ENCODE measurements at places on chromosomes 7 and 10.

- no peak for DNase-seq
Measured at GRCh38 chr7:79897166-79897565, 237.5 kb upstream of the GNAI1 start.

DNA sequence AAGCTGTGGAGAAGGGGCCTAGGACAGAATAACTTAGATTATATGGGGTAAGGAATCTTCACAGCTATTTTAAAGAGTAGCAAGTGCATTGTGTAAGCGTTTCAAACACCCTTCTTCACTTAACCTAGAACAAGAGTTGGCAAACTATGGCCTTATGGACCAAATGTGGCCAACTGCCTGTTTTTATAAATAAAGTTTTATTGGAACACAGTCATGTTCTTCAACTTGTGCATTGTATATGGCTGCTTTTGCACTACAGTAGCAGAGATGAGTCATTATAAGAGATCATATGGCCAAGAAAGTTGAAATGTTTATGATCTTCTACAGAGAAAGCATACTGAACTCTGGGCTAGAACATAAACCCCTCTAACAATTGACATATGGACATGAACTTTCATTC, 187.8 kb downstream of the ETV1 start:
- no peak for DNase-seq

GRCh38 chr7:107816011-107816566, 13.1 kb upstream of the SLC26A3 start:
- DNase-seq, result peak; percentile 58

DNA sequence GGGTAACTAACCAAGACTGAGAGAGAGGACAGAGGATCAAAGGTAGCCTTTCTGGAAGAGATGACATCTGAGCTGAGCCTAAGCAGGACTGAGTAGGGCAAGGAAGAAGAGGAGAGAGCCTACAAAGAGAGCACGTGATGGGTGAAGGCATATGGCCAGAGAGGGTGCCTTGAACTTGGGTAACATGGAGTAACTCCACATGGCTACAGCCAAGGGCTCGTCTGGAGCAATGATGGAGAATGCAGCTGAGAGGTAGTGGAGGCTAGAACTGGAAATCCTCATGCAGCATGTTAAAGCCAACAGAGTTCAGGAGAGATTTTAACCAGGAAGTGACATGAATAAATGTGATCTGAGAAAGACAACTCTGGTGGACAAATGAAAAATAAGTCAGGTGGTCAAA, 77.8 kb downstream of the LRRC17 start:
- no peak for DNase-seq

DNA sequence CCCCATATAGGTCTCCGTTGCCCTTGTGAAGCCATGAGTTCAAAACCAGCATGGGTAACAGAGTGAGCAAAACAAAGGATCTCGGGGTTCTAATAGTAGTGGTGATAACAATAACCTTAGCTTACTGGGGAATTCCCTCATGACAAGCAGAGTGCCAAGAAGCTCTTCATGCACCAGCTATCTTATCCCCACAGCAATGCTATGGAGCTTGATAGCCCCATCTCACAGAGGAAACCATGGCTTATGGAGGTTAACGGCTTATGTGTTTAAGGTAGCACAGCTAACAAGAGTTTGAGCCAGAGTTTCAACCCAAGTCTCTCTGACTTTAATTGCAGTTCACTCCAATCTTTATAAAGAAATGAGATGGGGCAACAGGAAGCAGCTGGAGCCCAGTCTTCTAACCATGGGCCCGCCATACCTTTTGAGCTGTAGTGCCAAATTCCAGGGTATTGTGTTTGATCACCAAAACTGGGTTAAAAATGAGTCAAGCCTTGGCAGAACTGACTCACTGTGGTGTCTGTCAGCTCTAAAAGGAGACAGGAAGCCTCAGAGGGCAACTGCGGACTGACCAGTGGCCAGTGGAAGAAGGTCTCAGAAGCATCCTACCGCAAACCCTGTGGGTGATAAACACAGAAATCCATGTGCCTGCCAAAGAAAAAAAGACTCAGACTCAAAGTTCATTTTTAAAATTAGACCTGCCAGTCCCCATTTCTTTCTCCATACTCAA, 16.5 kb upstream of the PLAU start:
- DNase-seq, result no peak

GRCh38 chr10:34193931-34194626, 621.0 kb downstream of the PARD3 start:
- DNase-seq, result peak; percentile 88

GRCh38 chr10:59331661-59332060, 30.7 kb downstream of the FAM13C start:
- no peak for DNase-seq

DNA sequence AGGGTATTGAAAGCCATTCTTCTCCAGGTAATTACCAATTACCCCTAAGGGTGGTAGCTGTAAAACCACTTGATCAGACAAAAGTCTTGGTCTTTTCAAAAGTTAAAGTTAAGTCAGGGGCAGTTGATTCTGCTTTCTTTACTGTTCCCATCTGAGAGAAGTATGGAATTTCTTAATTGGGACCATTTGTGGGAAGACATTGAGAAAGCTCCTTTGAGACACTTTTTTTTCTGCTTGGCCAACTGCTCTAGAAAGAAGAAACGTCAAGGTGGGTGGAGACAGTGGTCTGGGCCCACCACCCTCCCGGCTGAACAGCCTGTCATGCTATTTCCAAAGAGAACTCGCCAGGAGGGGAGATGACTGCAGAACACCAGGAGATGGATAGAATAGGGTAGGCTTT, 45.3 kb downstream of the WNT2 start:
- no peak for DNase-seq

DNA sequence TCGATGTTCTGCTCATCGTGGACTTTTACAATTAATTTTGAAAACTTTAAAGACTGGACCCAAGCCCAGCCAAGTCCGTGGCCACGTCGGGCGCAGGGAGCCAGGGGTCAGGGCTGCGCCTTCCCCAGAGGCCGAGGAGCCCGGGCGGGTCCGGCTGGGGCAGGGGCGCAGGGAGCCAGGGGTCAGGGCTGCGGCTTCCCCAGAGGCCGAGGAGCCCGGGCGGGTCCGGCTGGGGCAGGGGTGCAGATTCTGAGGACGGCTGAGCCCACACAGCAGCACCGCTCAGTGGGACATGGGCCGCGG, 75.2 kb downstream of the MICALL2 start:
- no peak for DNase-seq

DNA sequence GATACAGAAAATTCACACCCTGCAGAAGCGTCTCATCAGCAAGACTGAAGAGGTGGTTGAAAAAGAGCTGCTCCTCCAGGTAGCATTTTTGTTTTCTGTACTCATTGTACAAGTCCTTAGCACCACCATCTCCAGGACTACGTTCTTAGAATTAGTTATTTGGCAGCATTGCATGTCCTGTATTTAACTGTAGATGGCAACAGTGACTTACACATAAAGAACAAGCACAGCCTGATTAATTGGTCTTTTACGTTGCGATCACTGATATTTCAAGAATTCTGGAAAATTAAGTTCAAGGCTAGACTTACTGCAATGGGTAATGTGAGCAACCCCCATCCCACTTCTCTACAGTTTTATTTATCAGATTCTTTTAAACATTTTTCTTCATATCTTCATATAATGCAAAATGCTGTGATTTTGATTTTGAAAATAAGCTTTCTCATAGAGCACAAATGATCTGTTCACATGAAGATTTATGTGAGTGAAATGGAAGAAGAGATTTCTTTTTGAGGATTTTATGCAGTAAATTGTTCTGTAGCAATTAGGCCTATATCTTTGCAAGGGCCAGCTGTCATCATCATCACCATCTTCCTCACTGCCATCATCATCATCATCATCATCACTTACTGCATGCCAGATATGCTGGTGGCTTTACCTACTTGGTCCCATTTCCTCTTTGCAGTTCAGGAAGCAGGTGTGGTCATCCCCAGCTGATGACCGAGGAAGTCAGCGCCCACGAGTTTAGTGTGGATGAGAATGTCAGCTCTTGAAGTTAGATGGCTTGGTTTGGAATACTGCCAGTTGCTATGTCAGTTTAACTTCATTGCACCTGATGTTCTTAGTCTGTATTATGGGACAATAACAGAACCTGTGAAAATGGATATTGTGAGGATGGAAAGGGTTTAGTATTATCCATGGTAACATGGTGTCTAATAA, 53.4 kb downstream of the CFAP58 start:
- DNase-seq, result peak; percentile 54

DNA sequence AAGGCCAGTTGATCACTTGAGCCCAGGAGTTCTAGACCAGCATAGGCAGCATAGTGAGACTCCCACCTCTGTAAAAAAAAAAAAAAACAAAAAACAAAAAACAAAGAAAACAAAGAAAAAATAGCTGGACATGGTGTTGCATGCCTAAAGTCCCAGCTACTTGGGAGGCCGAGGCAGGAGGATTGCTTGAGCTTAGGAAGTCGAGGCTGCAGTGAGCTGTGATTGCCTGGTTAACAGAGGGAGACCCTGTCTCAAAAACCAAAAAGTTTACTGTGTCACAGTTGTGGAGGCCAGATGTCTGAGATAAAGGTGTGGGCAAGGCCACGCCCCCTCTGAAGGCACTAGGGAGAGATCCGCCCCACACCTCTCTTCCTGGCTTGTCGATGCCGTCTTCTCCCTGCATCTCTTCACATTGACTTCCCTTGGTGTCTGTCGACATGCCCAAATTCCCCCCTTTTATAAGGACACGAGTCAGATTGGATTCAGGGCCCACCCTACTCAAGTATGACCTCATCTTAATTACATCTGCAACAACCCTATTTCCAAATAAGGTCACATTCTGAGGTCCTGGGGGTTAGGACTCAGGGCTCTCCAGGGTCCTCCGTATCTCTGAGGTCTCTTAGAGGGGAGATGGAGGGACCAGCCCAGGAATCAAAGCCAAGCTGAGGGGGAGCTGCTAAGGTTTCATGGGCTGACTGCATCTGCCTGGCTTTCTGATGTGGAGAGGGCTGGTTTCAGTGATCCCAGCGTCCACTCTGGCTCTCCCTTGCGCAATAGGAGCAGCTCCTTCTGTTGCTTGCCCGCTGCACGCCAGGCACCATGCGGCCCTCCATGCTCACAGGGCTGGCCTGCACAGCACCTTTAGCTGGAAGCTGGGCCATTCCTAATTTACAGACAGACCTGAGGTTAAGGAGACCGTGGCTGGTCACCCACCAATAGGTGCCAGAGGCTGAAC, 23.1 kb downstream of the AGAP3 start:
- no peak for DNase-seq

DNA sequence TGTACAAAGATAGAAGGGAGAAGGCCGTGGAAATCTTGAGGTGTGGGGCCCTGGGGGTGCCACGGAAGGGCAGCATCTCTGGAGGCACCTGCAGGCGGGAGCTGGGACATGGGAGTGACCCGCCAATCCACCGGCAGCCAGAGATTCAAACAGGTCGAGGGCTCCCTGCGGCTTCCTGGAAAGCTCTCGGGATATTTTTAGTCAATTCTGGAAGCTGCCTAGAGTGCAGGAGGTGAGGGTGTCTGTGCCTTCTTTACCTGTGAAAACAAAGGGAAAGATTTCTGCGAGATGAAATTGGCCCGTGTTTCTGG, 16.6 kb downstream of the MNX1 start:
- DNase-seq, result no peak

- DNase-seq, result no peak
Measured at GRCh38 chr7:39016609-39017008, 38.9 kb downstream of the POU6F2 start.

GRCh38 chr10:124717911-124718741, 26.1 kb downstream of the FAM53B start:
- peak; percentile 39 for DNase-seq

GRCh38 chr10:63415640-63416244, 50.0 kb downstream of the JMJD1C start:
- peak; percentile 50 for DNase-seq

- peak; percentile 36 for DNase-seq
Measured at GRCh38 chr7:2785071-2785500, 59.0 kb downstream of the GNA12 start.

- peak; percentile 21 for DNase-seq
Measured at GRCh38 chr7:81884817-81885216, 115.0 kb upstream of the HGF start.

GRCh38 chr7:54687462-54688212, 71.4 kb downstream of the SEC61G start:
- DNase-seq, result no peak

DNA sequence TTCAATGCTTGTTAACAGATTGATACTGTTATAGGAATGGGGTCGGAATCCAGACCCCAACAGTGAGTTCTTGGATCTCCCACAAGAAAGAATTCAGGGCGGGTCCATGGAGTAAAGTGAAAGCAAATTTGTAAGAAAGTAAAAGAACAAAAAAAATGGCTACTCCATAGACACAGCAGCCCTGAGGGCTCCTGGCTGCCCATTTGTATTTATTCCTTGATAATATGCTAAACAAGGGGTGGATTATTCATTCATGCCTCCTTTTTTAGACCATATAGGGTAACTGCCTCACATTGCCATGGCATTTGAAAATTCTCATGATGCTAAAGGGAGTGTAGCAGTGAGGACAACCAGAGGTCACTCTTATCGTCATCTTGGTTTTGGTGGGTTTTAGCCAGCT, 717.2 kb upstream of the KCND2 start:
- no peak for DNase-seq

GRCh38 chr10:121539786-121540185, 58.5 kb downstream of the FGFR2 start:
- DNase-seq, result no peak

GRCh38 chr10:11292576-11293302, 275.1 kb downstream of the CELF2 start:
- no peak for DNase-seq

DNA sequence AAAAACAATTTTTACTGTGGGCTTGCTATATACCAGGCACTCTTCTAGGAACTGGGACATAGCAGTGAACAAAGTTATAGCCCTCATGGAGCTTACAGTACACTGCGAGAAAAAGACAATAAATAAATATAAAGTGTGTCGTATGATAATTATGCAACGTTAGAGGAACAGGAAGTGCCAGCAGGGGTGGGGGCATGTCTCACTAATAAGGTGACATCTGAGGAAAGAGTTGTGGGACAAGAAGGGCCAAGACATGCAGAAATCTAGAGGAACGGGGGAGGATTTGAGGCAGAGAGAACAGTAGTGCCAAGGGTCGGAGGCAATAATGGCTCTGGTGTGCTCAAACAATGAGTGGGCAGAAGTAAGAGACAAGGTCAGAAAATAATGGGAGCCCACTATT, 52.8 kb downstream of the LMBR1 start:
- no peak for DNase-seq

GRCh38 chr10:51137756-51138529, 63.7 kb downstream of the PRKG1 start:
- no peak for DNase-seq

DNA sequence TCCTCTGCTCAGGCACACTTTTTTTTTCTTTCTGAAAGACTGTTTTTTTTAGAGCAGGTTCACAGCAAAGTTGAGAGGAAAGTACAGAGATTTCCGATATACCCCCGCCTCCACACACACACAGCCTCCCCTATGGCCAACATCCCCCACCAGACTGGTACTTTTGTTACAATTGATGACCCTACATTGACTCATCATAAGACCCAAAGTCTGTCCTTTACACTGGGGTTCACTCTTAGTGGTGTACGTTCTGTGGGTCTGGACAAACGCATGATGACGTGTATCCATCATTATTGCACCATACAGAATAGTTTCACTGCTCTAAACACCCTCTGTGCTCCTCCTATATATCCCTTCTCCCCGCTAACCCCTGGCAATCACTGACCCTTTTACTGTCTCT, 107.7 kb downstream of the RBM20 start:
- no peak for DNase-seq

Measured in muscle of leg (tissue), 16 donors.